A549 treated with AZD2906 at 1 μM for 4 hours (cell line): ENCODE measurements at places on chromosomes 2 and 18. TPM values are rescaled to one million over a fixed set of nuclear protein-coding genes. Genes with fewer than 3 reads are reported as not detected.

Gene ANKRD53
- 0.06 to 0.16 TPM (median 0.12 TPM) in 4 of 5 replicates, not detected in the other for total RNA-seq

Gene RAD51AP2
- total RNA-seq = not detected in 5 replicates

Gene CLHC1
- total RNA-seq = 1.5 to 1.9 TPM (median 1.8 TPM) in 5 replicates

Gene GALNT14
- 42.1 to 47.2 TPM (median 44.8 TPM) in 5 replicates for total RNA-seq

Gene ZNF532
- total RNA-seq = 19.5 to 26.6 TPM (median 21.4 TPM) in 5 replicates

Gene SULT1C4
- total RNA-seq = not detected in 5 replicates

Gene SLC8A1
- 0.20 to 0.40 TPM (median 0.30 TPM) in 5 replicates for total RNA-seq

Gene MYOM1
- 0.10 to 0.32 TPM (median 0.13 TPM) in 5 replicates for total RNA-seq

Gene CTNNA2
- total RNA-seq = 0.08 to 0.62 TPM (median 0.26 TPM) in 5 replicates

Gene ALPI
- total RNA-seq = 0.05 TPM in 1 of 5 replicates, not detected in the others

Gene IL36RN
- 0.02 to 0.11 TPM (median 0.02 TPM) in 3 of 5 replicates, not detected in the others for total RNA-seq

Gene TTR
- total RNA-seq = 0.27 to 0.42 TPM (median 0.30 TPM) in 3 of 5 replicates, not detected in the others

Gene PDE11A
- total RNA-seq = 0.24 to 0.50 TPM (median 0.38 TPM) in 5 replicates
